Eye (tissue), 1 donor: ENCODE measurements at places on chromosomes 5 and 9.

DNA sequence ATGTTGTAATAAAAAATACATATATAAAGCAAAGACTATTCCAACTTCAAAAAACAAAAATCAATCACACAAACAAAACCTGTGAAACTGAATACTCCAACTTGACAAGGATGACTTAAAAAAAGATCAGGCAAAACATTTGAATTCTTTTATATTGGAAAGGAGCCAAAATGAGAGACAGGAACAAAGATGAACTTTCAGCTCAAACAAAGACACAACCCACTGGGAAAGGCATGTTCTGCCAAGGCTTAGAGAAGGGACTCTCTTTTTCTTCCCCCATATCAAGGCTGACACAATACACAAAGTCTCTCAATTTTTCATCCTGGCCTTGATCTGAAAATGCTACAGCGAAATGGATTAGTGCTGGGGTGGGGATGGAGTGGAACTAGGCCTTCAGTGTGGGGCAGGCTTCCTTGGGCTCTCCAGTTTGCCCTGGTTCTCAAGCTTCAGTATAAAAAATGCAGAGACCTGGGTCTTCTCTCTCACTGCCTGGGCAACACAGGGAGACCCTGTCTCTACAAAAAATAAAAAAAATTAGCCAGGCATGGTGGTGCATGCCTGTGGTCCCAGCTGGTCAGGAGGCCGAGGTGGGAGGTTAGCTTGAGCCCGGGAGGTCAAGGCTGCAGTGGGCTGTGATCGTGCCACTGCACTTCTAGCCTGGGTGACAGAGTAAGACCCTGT is 11.6 kb upstream of the FAM169A start:
- no peak for DNase-seq

DNA sequence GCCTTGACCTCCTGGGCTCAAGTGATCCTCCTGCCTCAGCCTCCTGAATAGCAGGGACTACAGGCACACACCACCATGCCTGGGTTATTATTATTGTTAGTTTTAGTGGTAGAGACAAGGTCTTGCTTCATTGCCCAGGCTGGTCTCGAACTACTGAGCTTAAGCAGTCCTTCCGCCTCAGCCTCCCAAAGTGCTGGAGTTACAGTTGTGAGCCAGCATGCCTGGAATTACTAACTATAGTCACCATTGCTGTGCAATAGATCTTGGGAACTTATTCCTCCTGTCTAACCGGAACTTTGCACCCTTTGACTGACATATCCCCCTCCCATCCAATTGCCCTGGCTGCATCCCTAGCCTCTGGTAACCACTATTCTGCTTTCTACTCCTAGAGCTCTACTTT is 3.4 kb downstream of the FAM151B start:
- no peak for DNase-seq

DNA sequence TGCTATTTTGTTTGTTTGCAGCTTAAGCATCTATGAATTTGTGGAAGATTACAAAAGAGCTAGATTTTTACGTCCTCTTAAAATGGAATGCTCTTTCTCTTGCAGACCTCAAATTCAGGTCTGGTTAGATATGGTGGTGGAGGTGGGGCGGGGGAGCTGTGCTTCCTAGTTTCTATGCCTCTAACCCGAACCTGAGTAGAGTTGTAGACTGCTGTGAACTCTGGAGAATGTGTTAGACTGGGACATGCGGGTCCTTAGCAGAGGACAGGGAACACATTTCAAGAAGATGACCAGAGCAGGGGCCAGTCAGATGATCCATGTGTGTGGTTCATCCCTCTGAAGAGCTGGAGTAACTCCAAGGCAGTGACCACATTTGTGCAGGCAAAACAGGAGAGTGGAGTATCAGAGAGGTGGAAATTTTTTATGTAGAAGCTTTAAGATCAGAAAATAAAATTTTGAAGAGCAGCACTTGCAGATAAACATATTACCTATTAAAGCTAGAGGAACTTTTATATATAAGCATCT is 154.9 kb downstream of the FAM174A start:
- no peak for DNase-seq

DNA sequence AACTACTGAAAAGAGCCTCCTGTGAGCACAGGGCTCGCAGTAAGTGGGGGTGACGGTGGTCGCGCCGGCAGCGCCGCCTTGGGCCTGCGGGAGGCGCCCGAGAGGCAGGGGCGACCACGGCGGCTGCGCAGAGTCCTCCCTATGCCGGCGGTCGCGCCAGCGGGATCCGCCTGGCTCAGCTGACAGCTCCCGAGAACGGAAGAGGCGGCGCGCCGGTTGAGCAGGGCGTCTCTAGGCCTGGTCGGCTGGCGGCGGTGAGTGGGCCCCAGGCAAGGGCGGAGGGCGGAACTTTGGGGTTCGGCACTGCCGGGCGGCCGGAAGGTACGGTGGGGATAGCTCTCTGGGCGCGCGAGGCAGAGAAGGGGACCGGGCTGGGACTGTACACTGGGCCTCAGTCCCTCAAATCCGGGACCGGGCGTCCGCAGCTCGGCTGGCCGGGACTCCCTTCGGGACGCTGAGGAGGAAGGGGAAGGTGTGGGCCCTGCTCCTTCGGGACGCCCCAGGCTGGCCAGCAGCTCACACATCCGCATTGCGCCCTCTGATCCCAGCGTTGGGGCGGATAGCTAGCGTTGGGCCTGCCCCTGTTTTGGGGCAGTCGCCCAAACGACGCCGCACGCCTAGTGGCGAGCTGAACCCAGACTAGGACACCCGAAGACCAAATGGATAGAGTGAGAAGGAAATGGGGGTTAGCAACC is at the start of gene RNF14:
RNF14 (plus strand) TSS at position 192 of the 695 bp plus-strand sequence. CDS start 4,484 bp downstream, outside the sequence.
- peak; percentile 95 for DNase-seq

DNA sequence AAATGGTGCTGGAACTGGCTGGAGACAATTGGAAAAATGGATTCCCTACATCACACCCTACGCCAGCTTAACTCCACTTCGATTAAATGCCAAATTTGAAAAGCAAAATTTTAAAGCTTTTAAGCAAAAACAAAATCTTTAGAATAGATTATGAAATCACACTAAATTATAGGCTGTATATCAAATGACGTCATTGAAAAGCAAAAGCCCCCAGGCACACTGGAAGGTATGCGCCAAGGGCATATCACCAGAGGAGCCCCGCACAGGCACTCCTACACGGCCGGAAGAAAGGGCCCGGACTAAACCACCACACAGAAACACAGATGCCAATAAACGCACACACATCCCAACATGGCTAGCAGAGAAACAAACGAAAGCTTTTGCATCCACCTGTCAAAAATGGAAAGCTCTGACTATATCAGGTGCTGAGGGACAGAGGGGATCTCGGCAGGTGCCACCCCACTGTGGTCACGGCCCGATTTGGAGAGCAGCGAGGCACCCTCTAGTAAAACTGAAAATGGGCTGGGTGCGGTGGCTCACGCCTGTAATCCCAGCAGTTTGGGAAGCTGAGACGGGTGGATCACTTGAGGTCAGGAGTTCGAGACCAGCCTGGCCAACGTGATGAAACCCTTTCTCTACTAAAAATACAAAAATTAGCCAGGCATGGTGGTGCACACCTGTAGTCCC is 17.0 kb upstream of the MXD3 start:
- DNase-seq: no peak

DNA sequence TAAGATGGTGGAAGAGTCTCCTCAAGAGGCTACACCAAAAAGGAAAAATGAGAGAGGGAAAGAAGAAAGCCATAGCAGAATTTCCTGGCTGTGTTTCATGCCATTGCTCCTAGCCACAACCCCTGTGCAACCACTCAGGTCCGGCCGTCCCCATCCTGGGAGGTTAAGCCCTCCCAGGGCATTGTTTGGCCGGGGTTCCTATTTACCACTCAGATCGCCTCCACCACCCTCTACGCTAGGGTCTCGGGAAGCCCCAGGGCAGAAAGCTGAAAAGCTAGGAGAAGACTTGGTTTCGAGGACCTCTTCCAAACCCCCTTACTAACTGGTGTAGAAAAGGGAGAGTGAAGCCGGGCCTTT is 715 bp downstream of the RC3H2 start:
- DNase-seq: peak; percentile 85

DNA sequence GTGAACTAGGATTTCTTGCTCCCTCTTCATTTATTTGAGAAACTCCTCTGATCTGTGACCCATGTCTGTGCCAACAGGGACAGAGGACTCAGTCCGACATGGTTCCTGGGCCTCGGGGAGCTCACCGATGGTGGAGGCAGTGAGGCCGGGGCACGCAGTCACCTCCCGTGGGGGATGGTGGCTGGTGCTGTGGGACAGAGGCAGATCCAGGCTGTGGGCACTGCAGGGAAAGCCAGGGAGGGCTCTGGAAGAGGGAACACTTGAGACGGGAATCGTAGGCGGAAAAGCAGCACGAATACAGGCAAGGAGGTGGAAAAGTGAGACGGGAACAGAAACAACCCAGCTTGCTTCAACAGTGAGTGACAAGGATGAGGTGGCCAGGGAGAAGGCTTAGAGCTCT is 127.8 kb downstream of the GABBR2 start:
- DNase-seq: no peak

DNA sequence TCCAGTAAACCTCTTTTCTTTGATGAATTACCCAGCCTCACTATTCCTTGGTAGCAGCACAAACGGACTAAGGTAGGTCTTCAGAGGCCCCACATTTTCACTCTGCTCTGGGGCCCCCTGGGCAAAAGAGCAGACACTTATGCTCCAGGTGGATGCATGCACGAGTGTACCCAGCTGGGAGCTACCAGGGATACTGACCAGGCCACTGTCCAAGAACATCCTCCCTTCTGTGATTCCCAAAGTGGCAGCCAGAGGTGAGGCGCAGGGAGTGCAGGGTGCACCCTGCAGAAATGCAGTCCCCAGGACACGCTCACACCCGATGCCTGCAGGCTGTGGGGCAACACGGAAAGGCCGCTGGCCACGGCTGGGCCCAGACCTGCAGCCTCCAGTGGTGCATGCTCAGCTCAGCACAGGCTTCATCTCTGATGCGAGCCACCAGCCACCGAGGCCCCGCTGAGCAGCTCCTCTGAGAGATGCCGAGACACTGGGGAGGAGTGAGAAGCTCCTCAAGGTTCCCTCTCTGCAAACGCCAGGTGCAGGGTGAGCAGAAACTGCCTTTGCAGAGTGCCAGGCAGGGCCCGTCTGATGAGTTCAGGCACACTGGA is 48.1 kb upstream of the OLFM1 start:
- DNase-seq: no peak

DNA sequence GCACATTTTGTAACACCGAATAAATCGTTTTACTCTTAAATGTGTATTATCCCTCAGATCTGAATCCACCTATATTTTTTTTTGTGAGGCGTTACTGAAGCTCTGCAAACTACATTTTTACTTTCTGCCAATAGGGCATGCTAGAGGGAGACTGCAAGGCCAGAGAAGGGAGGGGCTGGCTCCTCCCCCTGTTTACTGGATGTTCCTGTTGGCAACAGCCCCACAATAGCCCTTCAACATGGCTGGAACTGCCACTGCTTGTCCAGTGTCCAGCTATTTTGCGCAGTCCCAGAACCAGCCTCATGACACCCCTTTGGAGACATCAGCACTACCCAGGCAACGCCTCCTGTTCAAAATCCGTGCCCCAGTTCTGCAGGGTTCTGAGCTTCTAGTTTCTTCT is 85.4 kb upstream of the MIER3 start:
- DNase-seq: no peak

DNA sequence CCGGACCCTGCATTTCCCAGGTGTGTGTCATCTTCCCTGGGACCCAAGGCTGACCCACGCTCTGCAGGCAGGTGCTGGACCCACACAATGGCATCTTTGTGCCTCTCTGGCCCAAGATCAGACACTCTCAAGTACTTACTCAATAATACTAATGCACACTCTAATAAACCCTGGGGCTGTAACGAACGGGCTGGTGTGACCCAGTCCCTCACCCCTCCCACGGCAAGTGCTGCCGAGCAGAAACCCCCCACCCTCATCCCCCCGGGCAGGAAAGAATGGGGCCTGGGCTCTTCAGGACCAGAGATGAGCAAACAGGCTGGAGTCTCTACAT is 1.1 kb upstream of the OBP2B start:
- no peak for DNase-seq

DNA sequence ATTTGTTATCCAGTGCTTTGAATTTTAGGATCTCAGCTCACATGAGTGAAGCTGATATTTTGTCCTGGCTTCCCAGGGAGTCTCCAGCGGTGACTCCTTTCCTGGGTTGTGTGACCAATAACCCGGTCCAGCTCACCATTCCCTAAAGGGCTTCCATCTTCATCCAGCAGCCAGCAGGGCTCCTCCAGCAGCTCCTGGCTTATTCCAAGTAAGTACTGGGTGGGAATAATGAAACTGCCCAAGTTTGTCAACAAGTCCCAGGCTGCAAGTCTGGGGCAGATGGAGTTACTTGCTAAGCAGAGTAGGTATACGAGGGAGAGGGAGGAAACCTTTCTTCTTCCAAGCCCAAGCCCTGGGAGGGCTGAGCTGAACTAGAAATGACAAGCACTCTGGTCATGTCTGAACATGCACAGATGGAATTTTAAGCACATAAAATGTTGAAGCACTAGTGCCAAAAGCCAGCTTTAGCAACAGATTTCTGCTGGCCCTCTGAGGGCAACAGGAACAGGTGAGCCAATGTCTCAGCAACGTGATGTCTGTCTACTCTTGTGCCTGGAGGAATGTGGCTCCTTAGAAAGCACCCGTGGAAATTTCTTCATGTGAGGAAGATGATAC is 153.7 kb upstream of the DAPK1 start:
- DNase-seq: no peak

GRCh38 chr5:17305017-17305416 is 87.6 kb downstream of the BASP1 start:
- DNase-seq: no peak

GRCh38 chr9:7756088-7756487 is 43.5 kb downstream of the DMAC1 start:
- DNase-seq: no peak

DNA sequence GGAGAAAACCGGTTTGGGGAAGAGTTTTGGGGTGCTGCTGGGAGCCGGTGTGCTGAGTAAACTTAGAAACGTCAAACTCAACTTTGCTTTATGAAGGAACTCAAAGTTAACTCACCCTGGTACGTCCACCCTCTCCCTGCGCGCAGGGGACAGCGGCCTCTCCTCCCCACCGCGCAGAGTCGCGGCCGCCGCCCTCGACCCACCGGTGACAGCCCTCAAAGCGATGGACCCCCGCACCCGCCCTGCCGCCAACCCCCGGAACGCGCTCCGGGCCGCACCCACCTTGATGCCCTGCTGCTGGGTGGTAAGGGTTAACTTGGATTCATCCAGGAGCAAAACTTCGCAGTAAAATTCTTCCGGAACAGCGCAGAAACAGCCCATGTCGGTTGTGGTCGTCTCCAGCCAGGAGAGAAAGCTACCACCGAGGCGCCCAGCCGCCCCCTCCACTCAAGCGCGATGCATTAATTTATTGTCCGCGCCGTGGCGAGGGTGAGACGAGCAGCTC is 366 bp downstream of the EPB41L4A start:
- DNase-seq: no peak

DNA sequence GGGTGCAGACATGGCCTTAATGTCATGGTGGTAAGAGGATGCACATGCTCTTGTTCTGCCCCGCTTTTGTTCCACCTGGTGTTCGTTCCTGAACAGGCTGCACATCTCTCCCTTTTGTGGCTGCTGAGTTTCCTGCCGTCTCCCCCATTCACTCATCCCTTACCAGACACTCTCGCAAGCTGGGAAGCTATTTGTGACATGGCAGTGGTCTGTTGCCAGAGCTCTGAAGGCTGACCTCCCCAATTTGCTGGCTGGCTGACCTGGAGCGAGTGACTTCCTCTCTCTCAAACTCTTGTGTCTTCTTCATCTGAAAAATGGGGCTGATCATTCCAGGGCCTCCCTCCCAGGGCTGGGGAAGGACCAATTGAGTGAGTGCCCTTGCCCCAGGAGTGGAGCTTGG is 35.9 kb downstream of the HRH2 start:
- no peak for DNase-seq

GRCh38 chr9:75545287-75545686 is 345.2 kb upstream of the PCSK5 start:
- DNase-seq: no peak

GRCh38 chr5:168969326-168969886 is 331.5 kb downstream of the SLIT3 start:
- no peak for DNase-seq
